NCI-H1092 (cell line): ENCODE measurements at places on chromosomes 3 and 15.

DNA sequence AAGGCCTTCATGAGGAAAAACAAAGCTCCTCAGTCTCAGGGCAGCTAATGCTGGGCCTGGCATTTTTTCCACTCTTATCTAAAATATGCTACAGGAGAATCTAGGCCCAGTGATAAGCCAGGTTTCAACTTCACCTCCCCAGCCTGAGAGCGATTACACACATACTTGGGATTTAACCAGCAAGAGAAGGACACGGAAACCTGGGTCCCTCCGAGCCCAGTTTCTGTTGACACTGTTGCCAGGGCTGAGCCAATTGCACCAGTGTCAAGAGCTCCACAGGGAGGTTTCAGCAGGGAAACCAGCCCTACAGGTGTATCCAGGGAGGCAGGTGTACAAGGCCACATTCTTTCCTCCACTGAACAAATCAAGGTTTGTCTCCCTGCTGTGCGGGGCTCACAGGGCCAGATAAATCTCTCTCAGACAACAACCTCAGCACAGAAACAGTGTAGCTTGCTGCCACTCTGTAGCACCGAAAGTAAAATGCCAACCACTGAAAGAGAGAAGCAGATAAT is 85.4 kb downstream of the MAGI1 start:
- peak; percentile 26 for DNase-seq

GRCh38 chr3:170752571-170753155 is 117.3 kb downstream of the RPL22L1 start:
- DNase-seq, result no peak

DNA sequence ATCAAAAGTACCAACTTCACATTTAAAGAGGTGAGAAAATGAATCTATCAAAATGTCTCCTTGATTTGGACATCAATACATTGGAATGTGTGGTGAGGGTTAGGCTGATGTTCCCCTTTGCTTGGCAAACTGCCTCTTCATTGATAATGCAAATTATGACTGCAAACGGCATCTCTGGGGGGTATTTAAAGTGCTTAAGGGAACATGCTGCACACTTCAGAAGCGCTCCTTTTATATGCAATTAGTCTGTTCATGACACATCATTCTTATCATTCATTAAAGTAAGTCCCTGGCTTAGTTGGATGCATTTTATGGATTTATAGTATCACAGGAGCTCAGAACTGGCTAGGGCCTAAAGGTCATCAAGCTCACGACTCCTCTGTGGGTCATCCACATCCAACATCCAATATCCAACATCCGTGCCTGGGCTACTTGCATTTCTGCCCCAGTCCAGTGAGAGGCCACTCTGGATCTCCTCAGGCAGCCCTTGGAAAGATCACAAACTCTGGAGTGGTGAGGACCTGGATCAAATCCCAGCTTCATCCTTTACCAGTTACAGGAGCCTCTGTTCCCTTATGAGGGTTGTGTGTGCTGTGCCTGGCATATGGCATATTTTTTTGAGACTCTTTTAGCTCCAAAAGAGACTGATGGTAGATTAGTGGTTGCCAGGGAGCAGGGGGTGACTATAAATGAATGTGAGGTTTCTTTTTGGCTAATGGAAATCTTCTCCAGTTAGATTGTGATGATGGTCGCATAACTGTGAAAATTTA is 136.8 kb upstream of the FOXB1 start:
- DNase-seq, result no peak

GRCh38 chr15:88061452-88061851 is 195.1 kb downstream of the NTRK3 start:
- no peak for DNase-seq

GRCh38 chr3:196749125-196749524 is 9.5 kb downstream of the PAK2 start:
- DNase-seq, result no peak

DNA sequence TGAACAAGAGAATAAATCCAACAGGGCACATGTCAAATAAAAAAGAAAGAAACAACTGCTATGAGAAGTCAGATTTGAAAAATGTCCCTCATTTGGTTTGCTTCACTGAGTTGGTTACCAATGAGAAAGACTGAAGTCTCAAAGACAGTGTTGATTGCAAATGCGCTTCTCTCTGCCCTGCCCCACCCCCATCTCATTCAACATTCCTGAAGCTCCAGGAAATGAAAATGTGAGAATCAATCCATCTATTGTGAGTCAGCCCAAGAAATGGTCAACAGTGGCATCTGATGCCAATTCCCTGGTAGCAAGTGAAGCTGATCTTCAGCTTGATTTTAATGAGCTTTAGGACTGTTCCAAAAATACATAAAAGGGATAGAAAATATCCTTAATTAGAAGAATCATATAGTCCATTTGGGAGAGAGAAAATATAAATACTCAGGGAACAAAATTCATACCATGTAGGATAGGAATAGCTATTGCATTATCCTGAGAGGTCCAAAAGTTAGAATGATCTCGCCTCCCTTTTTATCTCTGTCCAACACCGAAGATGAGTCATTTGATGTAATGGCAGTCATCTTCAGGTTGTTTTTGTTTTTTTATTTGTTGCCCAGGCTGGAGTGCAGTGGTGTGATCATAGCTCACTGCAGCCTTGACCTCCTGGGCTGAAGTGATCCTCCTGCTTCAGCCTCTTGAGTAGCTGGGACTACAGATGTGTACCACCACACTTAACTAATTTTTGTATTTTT is 200.3 kb upstream of the UMPS start:
- DNase-seq, result no peak

- no peak for DNase-seq
Measured at GRCh38 chr15:67077641-67078215, 12.3 kb downstream of the SMAD3 start.

DNA sequence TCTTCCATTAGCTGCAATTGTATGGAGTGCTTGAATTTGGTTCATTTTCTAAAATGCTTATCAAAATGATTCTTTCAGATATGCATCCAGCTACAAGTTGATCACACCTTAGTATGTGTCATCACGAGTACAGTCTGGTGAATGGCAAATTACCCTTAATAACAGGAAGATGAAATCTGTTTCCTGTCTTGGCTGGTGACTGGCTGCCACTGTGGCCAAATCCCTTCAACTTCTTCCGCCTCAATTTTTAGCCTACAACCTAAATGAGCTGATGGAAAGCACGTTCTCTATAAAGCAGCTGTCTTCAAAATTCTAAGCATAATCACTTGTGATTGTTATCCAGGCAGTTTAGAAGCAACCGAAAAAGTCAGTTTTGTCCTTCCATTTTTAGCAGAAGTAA is 387.1 kb upstream of the NECTIN3 start:
- no peak for DNase-seq

DNA sequence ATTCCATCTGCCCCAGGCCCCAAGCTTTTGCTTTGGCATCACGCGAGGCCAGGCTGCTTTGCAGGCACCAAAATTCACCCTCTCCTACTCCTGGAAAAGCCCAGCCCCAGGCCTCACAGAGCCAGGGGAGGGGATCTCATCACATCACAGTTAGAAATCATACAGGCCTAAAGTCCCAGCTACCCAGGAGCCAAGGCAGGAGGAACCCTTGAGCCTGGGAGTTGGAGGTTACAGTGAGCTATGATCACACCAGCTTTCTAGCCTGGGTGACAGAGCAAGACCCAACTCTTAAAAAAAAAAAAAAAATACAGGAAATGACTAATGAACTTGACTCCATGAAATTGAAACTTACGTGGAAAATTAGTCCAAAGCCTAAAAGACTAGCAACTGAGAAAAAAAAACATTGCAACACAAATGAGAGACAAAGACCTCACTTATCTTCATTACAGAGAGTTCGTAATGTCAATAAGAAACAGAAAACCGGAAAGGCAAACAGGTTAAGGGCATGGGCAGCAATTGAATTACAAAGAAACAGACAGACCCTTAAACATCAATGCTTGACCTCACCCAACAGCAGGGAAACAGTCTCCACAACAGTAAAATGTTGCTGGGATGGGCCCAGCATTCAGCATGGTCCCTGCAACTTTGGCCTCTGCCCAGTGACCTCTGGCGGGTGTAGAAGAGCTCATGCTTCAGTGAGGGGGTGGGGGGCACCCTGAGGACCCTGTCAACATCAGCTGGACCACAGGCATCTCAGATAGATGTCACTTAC is 151.5 kb downstream of the LRRK1 start:
- DNase-seq, result no peak

DNA sequence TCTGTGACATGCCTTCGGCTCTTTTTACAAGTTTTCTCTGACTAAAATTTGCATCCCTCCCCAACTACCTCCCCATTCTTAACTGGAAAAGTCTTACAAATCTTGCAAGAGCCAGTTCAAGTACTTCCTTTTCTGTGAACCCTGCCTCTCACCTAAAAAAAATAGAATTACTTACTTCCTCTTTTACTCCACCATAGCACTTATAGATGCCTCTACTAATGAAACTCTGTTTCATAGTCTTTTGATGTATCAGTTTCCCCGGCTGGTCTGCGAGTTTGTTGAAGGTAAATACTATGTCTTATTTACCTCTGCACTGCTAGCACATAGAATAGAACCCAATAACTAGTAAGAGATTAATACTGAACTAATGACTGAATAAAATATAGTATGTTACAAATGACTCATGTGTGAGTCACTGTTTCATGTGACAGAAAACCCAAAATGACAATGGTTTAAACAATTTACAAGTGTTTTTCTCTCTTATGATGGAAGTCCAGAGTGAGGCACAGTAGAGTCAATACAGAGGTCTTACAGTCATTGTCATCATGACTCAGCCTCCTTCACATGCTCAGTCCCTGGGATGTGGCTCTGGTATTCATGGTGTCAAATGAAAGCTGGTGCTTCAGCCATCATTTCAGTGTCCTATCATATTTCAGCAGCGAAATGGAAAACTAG is 393.5 kb downstream of the RSL24D1 start:
- no peak for DNase-seq

- peak; percentile 42 for DNase-seq
Measured at GRCh38 chr15:69783211-69783610, 314.5 kb downstream of the TLE3 start.

- no peak for DNase-seq
Measured at GRCh38 chr3:30742796-30743619, 136.6 kb downstream of the TGFBR2 start.

- DNase-seq, result no peak
Measured at GRCh38 chr15:45362419-45362818, 15.9 kb downstream of the GATM start.

- DNase-seq, result no peak
Measured at GRCh38 chr3:13274551-13275332, 145.4 kb downstream of the NUP210 start.

GRCh38 chr15:62550106-62550505 is 385.0 kb upstream of the C2CD4B start:
- DNase-seq, result no peak

- DNase-seq, result no peak
Measured at GRCh38 chr15:47857776-47858167, 140.5 kb downstream of the SEMA6D start.
